Choroid plexus epithelial cell (primary cell): ENCODE measurements at places on chromosomes 11 and 22.
A peak's percentile ranks its signal among the peaks of the same experiment; 100 is the strongest.

GRCh38 chr22:31935961-31936635 is 8.2 kb upstream of the YWHAH start:
- no peak for DNase-seq

- no peak for DNase-seq
These were observed 57.8 kb downstream of the CTNND1 start for GRCh38 chr11:57819252-57819979.

DNA sequence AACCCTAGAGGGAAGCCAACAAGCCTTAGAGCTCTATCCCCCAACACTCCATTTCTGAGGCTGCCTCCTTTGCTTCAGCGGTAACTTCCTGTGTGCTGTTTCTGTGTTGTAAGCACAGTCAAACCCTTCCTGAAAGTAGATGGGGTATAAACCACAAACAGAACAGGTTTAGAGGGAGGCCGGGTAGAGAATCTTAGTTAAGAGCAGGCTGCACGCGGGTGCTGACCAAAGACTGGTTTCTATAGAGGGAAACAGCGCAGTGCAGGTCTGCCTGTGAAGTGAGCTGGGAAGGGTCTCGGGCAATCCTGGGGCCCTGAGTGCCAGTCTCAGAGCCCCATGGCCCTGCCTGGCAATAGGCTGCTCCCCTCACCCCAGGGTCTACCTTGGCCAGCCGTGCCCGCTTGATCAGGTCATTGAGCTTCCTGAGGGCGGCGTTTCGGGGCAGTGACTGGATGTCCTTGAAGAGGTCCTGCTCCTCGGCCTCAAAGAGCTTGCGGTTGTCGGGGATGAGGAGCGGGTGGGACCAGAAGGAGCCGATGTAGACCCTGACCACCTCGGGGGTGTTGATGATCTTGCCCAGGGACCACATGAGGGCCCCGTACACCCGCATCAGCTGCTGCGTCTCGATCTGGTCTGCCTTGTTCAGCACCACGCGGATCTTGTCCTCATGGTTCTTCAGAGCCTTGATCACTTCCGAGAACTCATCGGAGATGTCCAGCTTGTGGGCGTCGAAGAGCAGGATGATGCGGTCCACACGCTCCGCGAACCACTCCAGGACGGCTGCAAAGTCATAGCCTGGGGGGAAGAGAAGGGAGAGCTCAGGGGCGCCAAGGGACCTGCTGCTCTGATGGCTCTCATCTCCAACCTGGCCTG is 15.3 kb upstream of the CDC42BPG start:
- no peak for DNase-seq

DNA sequence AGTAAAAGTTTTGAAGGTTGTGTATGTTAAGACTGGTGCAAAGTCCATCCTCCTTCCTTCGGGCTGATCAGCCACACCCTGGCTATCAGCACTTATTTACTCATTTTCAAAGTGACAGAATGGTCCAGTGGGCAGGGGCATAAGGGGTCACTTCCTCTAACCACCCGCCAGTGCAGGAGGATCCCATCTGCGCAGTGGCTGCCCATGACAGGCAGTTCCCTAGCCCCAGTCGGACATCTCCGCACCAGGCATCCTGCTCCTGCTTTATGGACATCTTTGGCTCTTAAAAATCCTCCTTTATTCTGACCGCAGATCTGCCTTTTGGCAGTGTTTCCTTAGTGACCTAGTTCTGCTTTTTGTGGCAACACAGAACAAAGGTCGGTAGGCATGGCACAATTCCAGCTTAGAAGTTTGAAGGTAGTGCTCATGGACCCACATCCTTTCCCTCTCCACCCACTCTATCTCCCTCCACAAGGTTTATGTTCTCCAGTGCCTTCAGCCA is 55.9 kb downstream of the BMAL1 start:
- DNase-seq: no peak

- DNase-seq: peak; percentile 82
These were observed 46.9 kb downstream of the PANX1 start for GRCh38 chr11:94175535-94175934.

GRCh38 chr22:25048071-25048470 is 95.6 kb downstream of the KIAA1671 start:
- no peak for DNase-seq

- DNase-seq: no peak
These were observed 44.9 kb downstream of the OSBPL5 start for GRCh38 chr11:3120071-3120792.

- peak; percentile 53 for DNase-seq
These were observed 47.2 kb downstream of the MCHR1 start for GRCh38 chr22:40726514-40726913.

DNA sequence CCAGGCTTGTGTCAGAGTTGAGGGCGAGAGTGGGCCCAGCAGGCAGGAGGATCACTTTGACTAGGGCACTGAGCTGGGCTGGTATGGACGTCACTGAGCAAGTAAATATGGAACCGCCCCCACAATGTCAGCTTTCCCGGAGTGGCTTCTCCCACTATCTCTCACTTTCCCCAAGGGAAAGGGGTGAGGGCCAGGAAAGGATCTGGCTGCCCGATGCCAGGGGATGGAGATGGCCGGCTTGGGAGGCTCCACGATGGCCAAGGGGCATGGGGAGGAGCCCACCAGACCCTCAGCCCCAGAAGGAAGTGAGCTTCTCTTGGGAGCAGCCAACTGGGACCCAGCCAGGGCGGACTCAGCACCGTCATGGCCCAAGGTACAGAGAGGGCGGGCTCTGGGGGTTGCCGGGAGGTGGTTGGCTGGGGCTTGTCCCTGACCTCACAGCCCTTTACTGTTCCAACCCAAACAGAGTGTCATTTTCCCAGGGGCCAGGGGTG is 8.7 kb downstream of the PRDM11 start:
- no peak for DNase-seq

DNA sequence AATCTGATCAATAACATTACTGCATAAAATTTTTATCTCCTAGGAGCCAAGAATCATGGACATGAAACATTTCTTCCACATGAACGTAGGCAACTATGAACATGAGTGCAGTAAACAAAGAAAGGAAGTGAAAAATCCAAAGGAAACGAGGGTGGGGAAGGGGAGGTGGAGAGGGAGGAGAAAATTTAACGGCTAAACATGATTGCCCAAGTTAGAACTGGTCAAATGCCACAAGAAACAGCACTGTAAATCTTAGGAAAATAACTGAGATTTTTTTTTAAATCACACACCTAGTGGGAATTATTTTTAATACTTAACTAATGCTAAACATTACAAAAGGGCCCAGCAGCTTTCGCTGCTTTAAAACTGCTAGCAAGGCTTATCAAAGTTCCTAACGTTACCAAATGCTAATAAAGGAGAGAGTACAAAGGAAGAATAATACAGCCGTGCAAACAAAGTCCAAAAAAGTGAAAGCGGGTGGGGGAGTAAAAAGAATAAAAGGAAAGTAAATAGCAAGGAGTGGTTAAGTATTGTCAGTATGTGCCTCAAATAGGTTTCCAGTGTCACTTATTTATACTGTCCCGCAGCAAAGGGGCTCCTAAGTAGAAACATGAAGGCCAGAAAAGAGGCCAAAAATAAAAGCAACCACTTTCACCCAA is 13.7 kb downstream of the NARS2 start:
- DNase-seq: peak; percentile 40

- peak; percentile 36 for DNase-seq
These were observed 88.3 kb downstream of the LUZP2 start for GRCh38 chr11:24585192-24585591.

- DNase-seq: no peak
These were observed 21.4 kb downstream of the INSC start for GRCh38 chr11:15136166-15136565.
